Left cardiac atrium (tissue), 4 donors: ENCODE measurements at places on chromosomes 1 and 21.
A peak's percentile ranks its signal among the peaks of the same experiment; 100 is the strongest.

- no peak for DNase-seq
Observed at GRCh38 chr1:246549665-246550064, 16.4 kb downstream of the TFB2M start.

GRCh38 chr1:58769809-58770320 is 14.0 kb downstream of the JUN start:
- DNase-seq = no peak

DNA sequence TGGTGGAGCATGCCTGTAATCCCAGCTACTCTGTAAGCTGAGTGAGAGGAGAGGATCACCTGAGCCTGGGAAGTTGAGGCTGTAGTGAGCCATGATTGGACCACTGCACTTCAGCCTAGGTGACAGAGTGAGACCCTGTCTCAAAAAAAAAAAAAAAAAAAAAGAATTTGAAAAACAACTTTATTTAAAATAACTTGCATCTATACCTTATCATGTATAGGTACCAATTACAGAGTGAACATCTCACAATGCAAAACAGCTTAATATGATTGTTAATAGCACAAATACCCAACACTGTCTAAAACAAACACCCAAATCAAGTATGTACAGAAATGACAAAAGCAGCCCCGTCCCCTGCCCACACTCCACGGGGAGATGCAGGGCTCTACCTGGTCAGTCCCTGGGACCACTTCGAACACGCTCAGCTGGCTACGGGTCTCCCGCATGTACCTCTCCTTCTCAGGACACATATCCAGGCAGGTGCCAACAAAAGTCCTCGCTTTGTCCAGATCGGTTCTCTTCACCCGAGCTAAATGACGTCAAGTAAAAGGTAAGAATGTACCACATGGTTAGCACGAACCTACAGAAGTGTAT is 10.5 kb downstream of the MCM3AP start:
- no peak for DNase-seq

- no peak for DNase-seq
Observed at GRCh38 chr1:150165622-150166612, 16.2 kb downstream of the PLEKHO1 start.

DNA sequence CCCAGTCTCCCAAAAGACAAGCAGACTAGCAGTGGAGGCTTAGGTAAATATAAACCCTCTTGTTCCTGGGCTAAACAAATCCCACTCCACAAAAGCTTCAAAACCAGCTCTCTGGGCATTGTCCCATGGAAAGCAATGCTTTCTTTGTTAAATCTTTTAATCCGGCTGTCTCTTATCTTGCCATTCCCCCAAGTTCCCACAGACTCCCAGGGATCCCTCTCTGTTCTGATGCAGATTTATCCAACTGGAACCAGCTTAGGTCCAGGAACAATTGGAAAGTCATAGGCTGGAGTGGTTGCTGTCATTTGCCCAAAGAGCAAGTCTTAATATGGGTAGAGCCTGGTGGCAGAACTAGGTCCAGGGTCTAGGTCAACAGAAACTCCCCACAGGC is 110.1 kb upstream of the ATP1A1 start:
- no peak for DNase-seq

DNA sequence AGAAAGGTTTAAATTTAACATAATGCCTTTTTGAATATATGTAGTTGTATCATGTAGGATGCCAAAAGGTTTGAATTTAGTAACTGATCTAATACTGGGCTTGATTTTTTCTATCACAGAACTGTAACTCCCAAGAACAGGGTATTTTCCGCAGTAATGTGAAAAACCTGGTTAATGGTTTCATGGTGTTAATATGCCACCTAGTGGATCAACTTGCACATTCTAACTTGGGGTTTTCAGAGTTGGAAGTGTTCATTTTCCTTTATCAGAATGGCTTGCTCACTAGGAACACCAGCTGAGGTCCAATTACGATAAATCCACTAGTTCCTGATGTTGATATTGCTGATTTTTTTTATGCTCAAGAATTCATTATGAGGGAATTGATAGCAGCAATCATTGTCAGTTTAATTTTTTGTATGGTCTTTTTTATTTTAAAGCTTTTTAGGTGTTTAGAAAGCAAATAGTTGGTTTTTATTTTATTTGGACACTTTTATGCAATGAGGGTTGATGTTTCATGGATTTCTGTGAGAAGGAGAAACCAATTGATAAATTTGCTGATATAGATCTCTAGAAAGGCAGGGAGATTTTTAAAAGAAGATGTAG is 157.2 kb downstream of the PLA2G4A start:
- DNase-seq = no peak

GRCh38 chr1:11151826-11152612 is 37.1 kb upstream of the ANGPTL7 start:
- DNase-seq = no peak

DNA sequence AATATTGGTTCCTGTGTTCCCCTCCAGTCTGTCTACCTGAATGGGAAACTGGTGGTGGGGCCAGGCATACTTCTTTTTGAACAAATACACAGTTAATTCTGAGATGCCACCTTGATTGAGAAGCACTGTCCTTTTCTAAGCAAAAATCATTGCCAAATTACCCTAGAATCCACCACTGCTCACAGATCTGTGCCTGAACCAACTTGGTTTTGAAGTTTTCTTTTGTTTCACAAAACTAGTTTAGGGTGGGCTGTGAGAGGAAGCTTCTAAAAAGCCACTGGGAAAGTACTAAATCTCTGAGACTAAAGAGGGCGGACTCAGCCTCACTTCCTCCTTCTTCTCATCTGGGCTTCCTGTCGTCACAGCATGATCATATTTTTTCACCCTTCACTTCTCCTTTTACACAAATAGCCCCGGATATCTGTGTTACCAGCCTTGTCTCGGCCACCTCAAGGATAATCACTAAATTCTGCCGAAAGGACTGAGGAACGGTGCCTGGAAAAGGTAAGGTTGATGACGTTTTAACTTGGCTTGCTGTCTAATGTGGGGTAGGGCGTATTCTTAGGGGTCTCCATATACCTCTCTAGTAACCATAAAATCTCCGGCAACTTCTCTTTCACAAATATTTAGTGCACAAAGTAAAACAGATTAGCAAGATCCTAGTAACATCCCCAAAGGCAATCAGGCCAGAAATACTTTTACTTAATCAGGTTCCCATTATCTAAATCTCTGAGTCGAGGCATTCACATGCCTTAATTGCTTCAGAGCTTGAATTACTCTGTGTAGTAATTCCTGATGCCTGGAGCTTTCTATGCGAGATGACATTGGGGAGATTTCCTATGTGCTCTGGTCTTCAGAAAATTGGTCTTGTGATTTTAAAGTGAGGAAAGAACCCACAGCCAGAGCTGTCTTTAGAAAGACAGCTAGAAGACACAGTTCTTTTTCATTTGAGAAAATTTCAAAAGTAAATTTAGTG is at the start of gene CD53:
CD53 (plus strand) TSS at position 404 of the 976 bp plus-strand sequence. CDS start 18,261 bp downstream, outside the sequence.
- no peak for DNase-seq

- DNase-seq = peak; percentile 44
Observed at GRCh38 chr21:46323227-46323709, 402 bp downstream of the C21orf58 start.

DNA sequence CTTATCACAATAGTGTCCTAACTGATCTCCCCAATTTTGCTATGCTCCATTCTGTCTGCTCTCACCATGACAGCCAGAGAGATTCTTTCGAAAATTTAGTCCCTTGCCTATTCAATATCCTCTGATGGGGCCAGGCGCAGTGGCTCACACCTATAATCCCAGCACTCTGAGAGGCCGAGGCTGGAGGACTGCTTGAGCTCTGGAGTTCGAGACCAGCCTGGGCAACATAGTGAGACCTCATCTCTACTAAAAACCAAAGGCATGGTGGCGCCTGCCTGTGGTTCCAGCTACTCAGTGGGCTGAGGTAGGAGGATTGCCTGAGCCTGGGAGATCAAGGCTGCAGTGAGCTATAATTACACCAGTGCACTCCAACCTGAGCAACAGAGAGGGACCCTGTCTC is 16.1 kb upstream of the PDZK1IP1 start:
- no peak for DNase-seq

DNA sequence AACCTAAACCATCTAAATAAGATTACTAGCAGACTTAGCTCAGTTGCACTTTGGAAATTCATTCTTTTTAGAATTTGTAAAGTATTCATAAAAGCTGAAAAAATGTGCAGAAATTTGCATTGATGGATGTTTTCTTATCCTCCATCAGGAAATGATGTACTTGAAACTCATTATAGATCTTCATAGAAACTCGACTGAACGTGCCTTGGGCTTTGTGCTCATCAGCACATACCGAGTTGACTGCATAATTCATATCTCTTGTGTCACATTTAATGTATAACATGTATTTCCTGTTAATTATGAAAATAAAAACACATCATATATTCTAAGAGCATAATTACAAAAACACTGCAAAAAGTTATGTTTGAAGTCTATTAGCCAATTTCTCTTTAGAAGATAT is 290.9 kb upstream of the NR5A2 start:
- DNase-seq = no peak

- peak; percentile 92 for DNase-seq
Observed at GRCh38 chr1:6624710-6625583, at the start of gene THAP3. Gene THAP3, plus strand, starts transcription at chr1:6624868. Its CDS starts 351 bp downstream, at chr1:6625219.

DNA sequence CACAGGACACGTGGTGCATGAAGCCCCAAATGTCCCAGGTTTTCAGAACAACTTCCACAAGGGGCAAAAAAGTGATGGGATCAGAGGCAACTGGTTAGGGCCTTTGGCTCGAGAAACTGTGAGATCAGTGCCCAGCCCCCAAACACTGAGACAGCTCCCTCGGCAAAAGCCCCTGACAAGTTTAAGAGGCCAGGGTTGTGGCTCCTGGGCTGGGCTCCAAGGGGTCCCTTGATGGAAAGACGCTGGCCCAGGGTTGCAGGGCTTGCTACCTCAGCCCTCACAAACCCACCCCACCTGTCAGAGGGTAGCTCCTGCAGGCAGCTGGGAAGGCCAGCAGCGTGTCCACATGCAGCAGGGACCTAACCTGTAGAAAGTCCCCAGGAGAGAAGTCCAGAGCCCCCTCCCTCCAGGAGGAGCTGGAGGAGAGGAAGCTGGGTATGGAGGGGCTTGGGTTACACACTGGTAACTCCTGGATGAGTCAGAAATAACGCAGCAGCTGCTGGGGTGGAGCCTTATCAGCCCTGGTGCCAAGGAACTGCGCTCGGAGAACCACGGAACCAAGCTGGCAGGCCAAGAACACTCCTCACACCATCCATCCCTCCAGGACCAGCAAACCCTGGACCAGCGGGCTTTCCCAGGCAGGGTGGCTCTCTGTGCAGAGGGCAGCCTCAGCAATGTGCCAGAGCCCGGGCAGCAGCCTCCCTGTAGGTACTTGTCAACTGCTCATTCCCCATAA is 37.5 kb downstream of the CTNNBIP1 start:
- DNase-seq = no peak
